ENCODE measurements at places on chromosomes 11 and 22.

GRCh38 chr11:128479144-128479543, 108.2 kb downstream of the ETS1 start:
- DNase-seq = no peak

- no peak for DNase-seq
These were observed 7.6 kb upstream of the CCKBR start for GRCh38 chr11:6251990-6252473.

GRCh38 chr11:102465696-102466095, 13.1 kb upstream of the TMEM123 start:
- DNase-seq = no peak

DNA sequence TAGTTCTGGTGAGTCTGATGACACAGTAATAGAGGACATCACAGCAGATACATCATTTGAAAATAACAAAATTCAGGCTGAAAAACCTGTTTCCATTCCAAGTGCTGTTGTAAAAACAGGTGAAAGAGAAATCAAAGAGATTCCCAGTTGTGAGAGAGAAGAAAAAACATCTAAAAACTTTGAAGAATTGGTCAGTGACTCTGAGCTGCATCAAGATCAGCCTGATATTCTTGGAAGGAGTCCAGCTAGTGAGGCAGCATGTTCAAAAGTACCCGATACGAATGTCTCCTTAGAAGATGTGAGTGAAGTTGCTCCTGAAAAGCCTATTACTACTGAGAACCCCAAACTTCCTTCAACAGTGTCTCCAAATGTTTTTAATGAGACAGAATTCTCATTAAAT, 38.7 kb downstream of the RTN3 start:
- no peak for DNase-seq

DNA sequence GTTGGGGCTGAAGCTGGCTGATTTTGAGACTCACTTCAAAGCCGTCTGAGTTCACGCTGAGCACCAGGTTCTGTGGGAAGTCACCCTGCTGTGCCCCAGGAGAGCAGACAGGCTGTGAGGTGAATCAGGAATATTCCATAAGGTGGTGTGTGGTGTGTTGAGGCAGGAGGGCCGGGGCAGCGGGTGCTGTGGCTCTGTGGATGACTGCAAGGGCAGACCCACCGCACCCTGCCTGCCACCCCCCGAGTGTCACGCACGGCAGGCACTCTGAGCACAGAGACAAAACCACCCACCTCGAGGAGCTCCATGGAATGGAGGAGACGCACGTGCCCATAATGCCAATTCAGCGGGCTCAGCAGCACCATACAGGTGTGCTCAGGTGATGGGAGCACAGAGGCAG, 147.8 kb downstream of the PKNOX2 start:
- no peak for DNase-seq

DNA sequence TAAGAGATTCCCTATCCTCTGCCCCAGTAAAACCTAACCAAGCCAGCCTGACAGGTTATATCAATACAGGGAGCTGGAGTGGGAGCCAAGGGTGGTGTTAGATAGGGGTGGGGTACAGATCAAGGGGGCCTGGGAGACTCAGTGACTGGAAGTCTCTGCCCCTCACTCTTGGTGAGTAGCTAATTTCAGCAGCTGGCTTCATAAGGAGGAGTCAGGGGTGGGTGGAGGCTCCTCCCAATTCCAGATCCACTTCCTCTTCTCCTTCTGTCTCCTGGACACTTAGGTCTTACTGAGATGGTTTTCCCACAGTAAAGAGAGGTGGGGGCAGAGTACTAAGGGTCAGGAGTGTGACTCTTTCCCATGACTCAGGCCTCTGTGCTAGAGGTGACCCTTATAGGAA, 1.1 kb upstream of the VSIG2 start:
- no peak for DNase-seq

- DNase-seq = no peak
These were observed 1.1 kb downstream of the MLC1 start for GRCh38 chr22:50084080-50084477.

DNA sequence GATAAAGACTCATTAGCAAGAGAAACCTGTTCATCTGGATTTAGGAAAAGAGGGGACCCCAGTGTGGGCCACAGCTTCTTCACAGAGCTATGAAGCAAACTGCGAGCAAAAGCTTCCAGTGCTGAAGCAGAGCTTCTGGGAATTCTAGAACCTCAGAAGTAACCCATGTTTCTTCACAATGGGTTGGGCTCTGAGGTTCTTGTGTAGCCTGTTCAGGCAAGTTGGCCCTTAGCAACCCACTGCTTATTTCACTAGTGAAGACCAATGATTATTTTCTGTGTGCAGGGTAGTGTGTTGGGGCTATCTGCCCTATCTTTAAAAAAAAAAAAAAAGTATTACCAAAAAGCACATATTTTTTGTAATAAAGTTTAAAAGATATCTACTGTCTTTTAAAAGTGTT, at the start of gene ACRV1:
Gene ACRV1 (minus strand): TSS at position 101 of the 400 bp plus-strand sequence. CDS start 67 bp downstream, at position 34.
- no peak for DNase-seq

- DNase-seq = no peak
These were observed 6.8 kb upstream of the CHKA start for GRCh38 chr11:68127714-68128681.

GRCh38 chr22:44380756-44381486, 68.2 kb upstream of the SHISAL1 start:
- DNase-seq = no peak

GRCh38 chr11:133269267-133269666, 263.0 kb downstream of the OPCML start:
- DNase-seq = no peak

GRCh38 chr22:37182949-37183245, 5.2 kb downstream of the C1QTNF6 start:
- no peak for DNase-seq

GRCh38 chr11:123683428-123684170, 29.2 kb upstream of the SCN3B start:
- DNase-seq = no peak

DNA sequence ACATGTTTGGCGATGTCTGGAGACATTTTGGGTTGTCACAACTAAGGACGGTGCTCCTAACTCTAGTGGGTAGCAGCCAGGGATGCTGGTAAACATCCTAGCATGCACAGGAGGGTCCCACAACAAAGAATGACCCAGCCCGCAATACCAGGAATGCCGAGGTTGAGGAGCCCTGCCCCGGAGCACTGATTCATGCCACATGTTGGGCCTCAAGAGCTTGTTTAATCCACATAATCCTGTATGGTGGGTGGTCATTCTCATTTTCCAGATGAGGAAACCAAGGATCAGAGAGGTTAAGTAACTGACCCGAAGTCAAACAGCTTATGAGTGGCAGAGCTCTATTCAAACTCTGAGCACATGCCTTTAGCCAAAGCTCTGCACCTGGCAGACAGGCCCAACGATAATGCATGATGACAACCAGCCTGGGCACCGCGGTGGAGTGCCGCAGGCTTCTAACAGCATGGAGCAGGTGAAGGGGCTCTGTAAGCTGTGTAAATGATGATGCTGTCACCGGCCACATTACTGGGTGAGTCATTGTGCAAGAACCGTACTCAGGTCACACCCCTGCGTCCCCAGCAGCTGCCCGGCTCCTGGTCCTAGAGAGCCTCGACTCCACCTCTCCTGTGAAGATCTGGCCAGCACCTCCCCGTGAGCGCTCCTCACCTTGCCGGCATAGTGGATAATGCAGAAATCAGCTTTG, 58.6 kb downstream of the APOL1 start:
- DNase-seq = no peak

- no peak for DNase-seq
These were observed 139.1 kb upstream of the BDNF start for GRCh38 chr11:27839226-27839913.

DNA sequence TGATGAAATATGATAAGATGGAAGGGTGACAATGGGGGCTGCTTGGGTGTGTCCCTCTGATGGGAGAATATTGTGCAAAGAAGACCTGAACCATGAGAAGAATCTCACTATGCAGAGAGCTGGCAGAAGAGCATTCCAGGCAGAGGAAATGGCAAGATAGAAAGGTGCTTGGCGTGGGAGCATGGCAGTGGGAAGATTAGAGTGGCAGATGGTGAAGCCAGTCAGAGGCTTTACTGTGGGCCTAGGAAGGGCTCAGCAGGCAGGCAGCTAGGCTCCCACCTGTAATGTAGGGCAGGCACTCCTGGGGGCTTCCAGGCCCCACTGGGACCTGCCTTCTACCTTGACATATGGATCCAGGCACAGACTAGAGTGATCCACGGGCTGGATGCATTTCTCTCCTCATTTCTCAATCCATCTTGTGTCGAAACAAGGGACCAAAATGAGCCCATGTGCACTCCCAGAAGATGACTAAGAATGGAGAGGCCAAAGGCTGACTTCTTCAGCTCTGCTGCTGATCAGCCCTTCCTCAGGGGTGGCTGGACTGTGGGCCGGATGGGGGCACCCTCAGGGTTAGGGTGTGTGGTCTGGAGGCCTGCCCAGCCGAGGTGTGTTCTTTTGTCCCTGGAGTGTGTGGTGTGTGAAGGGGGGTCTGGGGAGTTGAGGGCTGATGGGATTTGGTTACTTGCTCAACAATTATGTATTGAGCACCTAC, 88.3 kb downstream of the TSPAN18 start:
- DNase-seq = no peak

GRCh38 chr11:612201-612960, 3.4 kb downstream of the IRF7 start:
- DNase-seq = no peak

GRCh38 chr22:26534171-26534855, 22.0 kb upstream of the TFIP11 start:
- DNase-seq = no peak

DNA sequence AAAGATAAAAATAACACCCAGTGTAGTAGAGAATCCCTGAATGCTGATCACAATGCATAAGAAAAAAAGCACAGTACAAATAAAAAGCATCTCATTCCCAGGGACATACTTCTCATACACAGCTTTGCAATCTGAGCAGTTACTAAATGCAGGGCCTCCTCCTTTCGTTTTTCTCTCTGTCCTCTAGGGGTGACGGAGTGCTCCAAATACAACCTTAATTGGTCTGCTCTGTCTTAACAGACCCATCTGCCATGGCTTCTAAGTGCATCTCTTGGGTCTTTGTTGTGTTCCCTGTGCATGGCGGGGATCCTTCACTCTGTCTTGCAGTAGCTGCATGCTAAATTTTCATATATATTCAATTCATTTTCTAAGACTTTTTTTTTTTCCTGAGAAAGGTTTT, 1114.2 kb upstream of the RAG2 start:
- DNase-seq = no peak

All from amniotic stem cell (primary cell).